ENCODE measurements at places on chromosomes 4 and X.

- H3K4me3 ChIP-seq = no peak overlapping the region
- no peak for DNase-seq
- no peaks in the 10 kb centered on the region for H3K4me1 ChIP-seq
- H3K27me3 ChIP-seq = no peaks in the 10 kb centered on the region
Observed at GRCh38 chr4:165288639-165289422, 38.6 kb upstream of the MSMO1 start.

DNA sequence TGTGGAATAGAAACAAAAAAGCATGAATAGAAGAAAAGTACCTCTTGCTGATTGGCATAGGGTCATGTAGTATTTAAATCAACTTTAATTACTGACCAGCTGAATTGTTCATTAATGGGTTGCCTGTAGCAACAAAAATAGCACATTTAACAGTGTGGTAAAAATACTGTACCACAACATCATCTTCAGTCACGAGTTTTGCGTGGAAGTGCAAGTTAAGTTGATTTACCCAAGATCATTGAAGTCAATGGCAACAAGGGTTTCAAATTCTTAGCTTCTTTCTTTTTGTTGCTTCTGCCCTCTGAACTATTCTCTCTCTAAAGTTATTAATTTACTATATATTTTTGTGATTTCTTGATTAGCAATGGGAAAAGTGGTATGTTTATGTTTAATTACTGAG, 526.6 kb downstream of the C4orf33 start:
- H3K4me3 ChIP-seq = no peak overlapping the region
- H3K27me3 ChIP-seq = no peaks in the 10 kb centered on the region
- no peak for DNase-seq
- no peaks in the 10 kb centered on the region for H3K36me3 ChIP-seq
- no peaks in the 10 kb centered on the region for H3K4me1 ChIP-seq
- no peak overlapping the region for H3K27ac ChIP-seq

- no peak overlapping the region for H3K4me3 ChIP-seq
- no peak overlapping the region for H3K27ac ChIP-seq
- H3K36me3 ChIP-seq = no peaks in the 10 kb centered on the region
- H3K27me3 ChIP-seq = no peaks in the 10 kb centered on the region
Observed at GRCh38 chr4:180909279-180909678, 1333.9 kb upstream of the TENM3 start.

DNA sequence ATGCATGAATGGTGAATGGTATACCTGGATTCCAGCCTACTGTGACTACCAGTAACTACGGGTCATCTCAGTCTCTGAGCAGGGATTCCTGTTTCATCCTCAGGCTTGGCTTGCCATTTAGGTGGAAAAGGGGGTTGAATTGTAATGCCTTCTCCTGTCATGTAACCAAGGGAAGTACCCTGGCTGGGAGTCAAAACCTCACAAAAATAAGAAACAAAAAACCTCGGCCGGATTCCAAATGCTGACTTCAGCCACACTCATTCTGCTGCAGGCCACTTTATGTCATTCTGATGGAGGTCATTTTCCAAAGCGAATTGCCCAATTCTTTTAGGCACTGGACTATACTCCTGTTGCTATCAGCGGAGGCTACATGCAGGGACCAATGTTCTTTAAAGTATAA, 324.7 kb downstream of the LDB2 start:
- no peak overlapping the region for H3K4me3 ChIP-seq
- DNase-seq = peak; percentile 85
- peak overlapping the region; percentile 64 for H3K27ac ChIP-seq
- no peaks in the 10 kb centered on the region for H3K36me3 ChIP-seq
- no peaks in the 10 kb centered on the region for H3K27me3 ChIP-seq
- H3K4me1 ChIP-seq = peaks cover 5% of the 10 kb centered on the region

All from uterus (tissue), 4 donors.